ENCODE measurements at places on chromosomes 13 and 19.
A peak's percentile ranks its signal among the peaks of the same experiment; 100 is the strongest.

- no peak for DNase-seq
Measured at GRCh38 chr19:6514089-6514488, 12.0 kb upstream of the TUBB4A start.

DNA sequence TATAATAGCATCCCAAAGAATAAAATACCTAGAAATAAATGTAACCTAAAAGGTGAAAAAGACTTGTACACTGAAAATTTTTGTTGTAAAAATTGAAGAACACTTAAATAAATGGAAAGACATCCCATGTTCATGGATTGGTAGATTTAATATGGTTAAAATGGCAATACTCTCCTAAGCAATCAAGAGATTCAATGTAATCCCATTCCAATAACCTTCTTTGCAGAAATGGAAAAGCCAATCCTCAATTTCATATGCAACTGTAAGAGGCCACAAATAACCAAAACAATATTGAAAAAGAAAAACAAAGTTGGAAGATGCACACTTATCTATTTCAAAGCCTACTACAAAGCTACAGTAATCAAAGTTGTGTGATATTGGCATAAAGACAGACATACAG lies 17.7 kb downstream of the DZIP1 start:
- no peak for DNase-seq

DNA sequence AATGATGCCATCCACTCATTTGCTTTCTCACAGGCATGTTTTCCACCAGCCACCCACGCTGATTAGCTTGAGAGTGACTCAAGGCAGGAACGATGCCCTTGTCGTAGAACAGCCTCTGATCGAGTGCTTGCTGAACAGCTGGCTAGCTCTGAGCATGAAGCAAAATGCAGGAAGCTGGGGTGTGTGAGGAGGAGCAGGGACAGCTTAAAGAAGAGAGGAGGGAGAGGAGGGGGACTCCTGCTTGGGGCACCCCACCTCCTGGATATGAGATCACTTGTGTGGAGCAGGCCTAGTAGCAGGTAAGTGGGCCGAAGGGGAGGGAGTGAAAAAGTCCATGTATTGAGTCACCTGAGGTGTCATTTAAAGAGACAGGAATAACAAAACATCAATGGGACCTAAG lies 48.8 kb downstream of the IRS2 start:
- DNase-seq, result no peak

DNA sequence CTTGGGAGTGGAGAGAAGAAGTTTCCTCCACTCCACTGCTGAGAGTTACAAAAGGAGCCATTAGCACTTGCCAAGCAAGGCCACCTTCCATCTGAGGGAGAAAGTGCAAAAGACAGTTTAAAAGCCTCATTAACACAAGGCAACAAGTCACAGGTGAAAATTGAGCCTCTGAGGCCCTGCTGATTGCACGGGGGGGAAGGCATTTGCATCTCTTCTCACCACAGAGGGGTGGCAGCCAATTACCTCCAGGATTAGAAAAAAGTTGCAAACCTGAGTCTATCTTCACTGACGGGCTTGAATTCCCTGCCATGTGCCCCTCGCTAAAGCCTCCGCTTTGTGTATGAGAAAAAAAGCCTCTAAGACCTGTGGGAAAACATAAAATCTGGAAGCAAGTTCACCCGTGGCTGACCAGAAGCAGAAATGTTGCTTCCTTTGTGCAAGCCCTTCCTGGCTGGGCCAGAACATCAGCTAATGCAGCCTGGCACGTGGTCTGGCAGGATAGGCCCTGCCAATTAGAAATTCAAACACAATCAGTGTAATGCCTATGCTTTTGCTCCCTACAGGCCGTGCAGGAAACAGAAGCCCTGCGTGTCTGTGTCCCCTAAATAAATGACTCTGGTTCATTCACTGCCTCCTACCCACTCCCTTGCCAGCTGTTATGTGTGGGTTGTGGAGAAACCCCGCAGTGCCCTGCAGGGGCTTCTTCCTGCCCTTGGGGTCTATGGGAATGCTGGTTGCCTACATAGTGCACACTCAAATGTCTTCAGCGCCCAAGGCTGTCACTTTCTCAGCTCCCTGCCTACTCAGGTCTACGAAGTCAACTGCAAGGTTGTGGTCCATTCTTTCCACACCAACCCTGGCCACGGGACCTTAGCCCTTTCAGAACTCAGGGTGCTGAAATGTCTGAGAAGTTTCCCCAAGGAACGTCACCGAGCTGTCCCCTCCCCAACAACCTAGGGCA lies 150.2 kb downstream of the UQCRFS1 start:
- DNase-seq, result no peak

DNA sequence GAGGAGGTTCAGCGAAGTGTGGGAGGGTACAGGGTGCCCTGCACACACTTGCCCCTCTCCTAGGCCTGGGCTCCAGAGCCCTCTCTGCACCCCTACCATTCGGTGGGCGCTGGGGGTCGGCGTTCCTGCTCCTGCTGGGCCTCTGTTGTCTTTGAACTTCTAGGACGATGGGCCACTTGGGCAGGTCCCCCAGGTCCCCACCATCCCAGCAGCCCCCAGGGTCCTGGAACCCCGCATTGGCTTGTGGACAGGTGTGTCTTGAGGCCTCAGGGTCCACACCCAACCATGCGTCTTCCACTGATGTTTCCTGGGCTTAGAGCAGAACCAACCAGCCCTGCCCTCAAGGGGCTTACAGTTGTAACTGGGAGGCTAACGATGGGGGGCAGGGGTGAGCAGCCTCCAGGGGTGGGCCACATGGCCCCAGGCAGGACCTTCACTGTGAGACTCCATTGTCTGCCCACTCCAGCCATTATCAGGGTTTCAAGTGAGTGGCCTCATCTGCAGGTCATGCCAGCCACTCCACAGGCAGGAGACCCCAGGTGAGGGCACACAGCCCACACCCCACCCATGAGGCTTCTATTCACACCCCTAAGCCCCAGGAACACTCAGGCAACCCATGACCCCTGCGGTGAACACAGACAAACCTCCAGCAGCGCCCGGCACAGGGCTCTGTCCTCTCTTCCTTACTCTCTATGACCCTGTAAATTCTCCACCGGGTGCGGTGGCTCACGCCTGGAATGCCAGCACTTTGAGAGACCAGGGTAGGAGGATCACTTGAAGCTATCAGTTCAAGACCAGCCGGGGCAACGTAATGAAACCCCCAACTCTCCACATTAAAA lies 2.0 kb upstream of the KLF16 start:
- DNase-seq, result no peak

- peak; percentile 39 for DNase-seq
Measured at GRCh38 chr19:719636-720344, 11.1 kb downstream of the PALM start.

GRCh38 chr19:23470873-23471545 lies 75.7 kb upstream of the ZNF91 start:
- no peak for DNase-seq

GRCh38 chr19:53520547-53521372 lies 17.2 kb upstream of the ZNF331 start:
- DNase-seq, result peak; percentile 69

GRCh38 chr13:107275945-107276614 lies 708.1 kb upstream of the ARGLU1 start:
- DNase-seq, result no peak

- no peak for DNase-seq
Measured at GRCh38 chr13:70415136-70415535, 306.9 kb upstream of the KLHL1 start.

GRCh38 chr13:67772807-67773453 lies 542.8 kb upstream of the PCDH9 start:
- no peak for DNase-seq

- no peak for DNase-seq
Measured at GRCh38 chr19:52898101-52898500, 666 bp upstream of the ZNF320 start.

GRCh38 chr13:59771272-59771671 lies 392.5 kb downstream of the DIAPH3 start:
- no peak for DNase-seq

Measured in anterior cingulate cortex (tissue), 58 donors.